CD4-positive, alpha-beta T cell treated with Interleukin-17A for 4 hours (primary cell): ENCODE measurements at places on chromosomes 11 and 22.

DNA sequence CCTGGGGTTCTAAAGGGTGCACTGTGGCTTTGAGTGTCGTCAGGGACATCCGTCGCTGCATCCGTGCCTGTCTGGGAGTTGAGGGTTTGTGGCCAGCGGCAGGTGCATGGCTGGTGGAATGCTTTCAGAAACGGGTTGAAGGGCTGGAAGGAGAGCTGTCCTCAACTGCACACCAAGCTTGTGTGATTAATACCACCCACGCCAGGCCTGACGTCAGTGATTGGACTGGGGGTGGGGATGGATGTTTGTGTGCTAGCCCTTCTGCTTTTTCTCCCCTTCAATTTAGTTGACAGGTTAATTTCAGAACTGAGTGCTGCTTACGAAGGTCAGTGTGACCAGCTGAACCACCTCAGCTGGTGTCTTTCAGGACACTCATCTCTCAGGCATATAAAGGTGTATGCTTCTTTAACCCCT is 3.2 kb upstream of the GAB2 start:
- no peak for DNase-seq

DNA sequence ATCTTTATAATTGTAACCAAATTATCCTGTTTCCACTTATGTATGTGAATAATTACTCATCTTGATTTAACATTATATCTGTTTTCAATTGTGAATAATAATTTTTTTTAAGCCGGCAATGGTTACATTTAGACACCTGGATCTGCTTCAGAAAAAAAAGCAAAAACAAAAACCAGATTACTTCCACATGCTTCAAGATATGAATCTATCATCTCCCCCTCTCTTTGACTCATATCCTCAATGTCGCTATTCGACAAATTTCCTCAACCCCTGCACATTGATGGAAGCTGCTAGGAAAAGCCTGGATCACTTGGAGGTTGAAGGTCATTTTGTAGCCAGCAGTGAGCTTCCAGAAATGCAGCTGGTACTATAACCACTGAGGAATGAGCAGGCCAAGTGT is 42.7 kb downstream of the SLC1A2 start:
- DNase-seq, result no peak

DNA sequence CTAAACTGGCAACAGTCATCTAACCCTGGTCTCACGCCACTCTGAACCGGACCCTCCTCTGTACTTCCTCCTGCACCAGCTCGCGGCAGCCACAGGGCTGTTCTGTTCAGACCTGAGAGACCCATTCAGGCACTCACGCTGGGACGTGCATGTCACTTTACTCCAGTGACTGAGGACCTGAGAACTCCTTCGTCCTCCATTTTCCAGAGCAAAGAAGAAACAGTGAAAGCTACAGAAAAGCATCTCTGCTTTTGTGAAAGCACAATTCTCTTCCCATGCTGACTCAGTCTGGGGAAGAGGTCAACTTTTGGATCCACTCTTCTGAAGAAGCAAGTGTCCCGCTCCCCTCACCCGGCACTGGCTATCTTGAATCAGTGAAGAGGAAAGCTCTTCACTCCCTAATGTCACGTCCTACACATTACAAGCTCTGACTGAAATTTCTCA is 24.5 kb downstream of the PISD start:
- DNase-seq, result no peak

GRCh38 chr22:47551431-47551775 is 789.0 kb downstream of the TBC1D22A start:
- no peak for DNase-seq

DNA sequence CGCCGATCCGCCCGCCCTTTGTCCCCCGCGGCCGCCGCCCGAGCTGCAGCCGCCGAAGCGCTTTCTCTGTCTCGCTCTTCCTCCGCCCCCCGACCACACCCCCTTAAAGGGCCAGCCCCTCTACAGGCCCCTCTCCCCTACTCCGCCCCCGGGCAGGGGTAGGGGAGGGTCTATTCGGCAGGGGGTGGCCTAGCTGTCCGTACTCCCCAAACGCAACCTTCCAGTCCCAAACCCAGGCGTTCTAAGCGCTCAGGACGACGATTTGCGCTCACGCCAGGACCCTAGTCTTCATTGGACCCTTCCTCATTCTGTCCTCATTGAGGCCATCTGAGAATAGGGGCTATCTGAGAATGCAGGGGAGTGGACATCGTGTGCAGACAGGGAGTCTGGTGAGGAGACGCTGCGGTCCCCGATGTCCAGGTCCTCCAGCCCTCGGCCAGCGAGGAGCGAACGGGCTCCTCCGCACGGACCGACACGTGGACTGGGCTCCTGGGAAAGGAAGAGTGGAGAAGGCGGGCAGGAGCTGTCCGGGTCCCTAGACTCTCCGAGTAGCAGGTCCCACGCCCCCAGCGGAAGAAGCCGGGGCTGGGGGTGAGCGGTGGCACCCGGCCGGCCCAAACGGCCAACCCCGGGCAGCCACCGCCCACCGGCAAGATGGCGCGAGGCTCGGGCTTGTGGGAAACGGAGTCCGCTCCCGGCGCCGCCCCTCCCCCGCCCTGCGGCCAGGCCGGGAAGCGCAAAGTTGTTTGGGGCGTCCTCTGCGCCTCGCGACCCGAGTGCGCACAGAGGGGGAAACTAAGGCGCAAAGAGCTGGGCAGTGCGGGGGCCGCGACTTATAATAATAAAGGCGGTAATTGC is at the start of gene PPP1R14B:
PPP1R14B (minus strand) TSS at position 73 of the 858 bp plus-strand sequence. CDS start 270 bp downstream, outside the sequence.
- DNase-seq, result peak; percentile 91

- DNase-seq, result no peak
Measured at GRCh38 chr11:134666273-134667174, 254.5 kb upstream of the B3GAT1 start.

DNA sequence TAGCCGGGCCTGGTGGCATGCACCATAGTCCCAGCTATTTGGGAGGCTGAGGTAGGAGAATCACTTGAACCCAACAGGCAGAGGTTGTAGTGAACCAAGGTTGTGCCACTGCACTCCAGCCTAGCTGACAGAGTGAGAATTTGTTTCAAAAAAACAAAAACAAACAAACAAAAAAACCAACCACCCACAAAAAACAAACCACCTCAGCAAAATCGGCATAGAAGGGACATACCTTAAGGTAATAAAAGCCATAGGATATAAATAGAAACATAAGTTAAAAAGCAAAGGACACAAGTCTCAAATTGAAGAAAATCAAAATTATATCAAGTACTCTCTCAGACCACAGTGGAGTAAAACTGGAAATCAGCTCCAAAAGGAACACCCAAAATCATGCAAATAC is 33.2 kb downstream of the PIWIL3 start:
- DNase-seq, result no peak

DNA sequence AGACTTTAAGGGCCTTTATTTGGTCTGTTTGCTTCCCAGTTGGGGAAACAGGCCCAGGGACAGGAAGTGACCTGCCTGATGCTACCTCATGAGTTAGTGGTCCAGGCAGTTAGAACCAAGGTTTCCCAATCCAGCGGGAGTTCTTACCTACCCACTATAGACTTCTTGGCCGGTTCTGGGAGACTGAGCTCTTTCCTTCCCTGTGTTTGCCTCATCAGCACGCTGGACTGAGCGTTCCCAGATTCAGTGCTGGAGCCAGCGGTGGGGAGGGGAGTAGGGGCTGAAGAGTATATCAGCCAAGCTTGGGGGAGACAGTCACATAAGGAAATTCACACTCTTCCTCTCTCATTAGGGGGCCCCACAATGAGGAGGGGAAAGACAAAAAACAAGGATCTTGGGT is 27.1 kb downstream of the TIMP3 start:
- no peak for DNase-seq

GRCh38 chr11:212150-213100 is 4.9 kb downstream of the RIC8A start:
- DNase-seq, result no peak

DNA sequence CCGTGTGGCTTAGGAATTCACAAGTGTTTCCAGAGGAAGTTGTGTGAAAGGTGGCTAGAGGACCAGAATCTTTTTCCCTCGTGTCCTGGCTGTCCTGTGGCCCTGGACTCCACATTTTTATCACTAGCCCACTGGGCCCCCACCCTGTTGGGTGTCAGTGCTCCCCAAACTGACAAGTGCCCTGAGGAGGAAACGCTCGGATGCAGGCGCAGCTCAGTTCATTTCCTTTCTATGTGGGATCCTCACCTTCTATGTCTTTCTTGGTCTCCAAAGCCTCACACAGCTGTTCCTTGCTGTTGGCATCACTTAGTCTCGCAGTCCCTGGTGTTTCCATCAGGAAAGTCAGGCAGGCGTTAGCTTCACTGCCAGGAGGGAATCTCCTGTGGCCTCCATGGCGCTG is 68.0 kb upstream of the KCNQ1OT1 start:
- no peak for DNase-seq

DNA sequence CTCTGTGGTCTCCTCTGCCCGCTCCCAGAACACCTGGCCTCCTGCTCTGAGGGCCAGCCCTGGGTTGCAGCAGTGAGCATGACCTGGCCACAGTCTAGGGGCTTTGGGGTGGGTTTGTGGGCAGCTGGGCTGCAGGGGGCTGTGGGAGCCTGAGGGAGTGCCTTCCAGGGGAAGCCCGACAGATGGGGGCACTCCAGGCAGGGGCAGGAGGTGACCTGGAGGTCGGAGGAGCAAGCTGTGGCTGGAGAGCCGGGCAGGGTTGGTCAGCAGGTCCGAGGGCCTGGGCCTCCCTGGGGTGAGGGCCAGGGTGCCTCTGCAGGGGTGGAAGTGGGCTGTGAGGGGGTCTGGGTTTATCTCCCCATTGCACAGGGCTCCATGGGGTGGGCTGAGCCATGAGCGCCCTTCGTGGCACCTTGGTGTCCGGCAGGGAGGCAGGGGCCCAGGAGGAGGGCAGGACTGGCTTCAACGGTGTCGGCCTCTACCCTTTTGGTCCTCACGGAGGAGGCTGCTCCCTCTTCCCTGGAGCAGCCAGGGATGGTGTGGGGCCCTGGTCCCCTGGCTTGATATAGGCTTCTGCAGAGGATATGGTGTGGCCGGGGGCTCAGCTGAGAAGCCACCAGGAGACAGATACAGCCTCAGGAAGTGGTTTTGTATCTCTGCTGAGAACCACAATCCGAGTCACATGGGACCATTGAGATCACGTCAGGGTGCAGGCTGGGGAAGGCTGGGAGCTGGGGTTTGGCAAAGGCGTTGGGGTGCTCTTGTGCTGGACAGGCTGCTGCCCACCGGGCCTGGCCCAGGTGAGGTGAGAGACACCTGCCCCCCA is 22.3 kb downstream of the KCNQ1 start:
- peak; percentile 74 for DNase-seq

- no peak for DNase-seq
Measured at GRCh38 chr11:26731084-26731456, 9.2 kb upstream of the SLC5A12 start.

DNA sequence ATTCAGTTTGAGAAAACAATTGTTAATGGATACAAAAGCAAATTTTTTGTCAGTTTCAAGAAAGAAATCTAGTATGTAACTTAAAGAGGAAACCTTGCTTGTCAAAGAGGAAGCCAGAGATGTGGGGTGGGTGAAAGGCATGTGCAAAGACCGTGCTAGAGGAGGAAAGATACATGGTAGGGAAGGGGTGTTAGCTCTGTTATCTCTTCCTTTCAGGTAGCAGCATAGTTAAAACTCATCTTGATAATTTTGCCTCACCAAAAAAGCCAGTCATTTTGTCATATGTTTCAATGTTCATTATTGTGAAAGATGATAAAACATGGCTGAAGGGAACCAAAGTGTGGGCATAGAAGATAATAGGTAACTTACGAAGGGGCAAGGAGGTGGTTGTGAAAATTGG is 2.6 kb upstream of the MS4A2 start:
- no peak for DNase-seq

GRCh38 chr11:118002010-118002540 is 15.9 kb downstream of the IL10RA start:
- DNase-seq, result peak; percentile 63

DNA sequence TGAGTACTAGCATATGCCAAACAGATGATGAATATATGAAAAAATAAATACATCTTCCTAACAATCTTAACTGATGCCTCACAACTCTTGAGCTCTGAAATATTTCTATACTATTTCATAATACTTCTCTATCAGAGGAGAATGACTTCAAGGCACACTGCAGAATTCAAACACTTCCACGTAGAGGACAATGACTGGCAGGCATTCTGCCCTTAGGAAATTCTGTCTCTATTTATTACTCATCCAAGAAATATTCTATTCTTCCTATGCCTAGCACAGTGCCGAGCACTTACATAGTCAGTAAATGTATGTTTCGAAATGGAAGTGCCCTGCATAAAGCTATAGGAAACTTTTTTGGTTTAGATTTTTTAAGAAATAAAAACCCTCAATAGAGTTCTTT is 809.1 kb downstream of the DLG2 start:
- DNase-seq, result no peak

GRCh38 chr11:129414144-129414872 is 38.7 kb downstream of the BARX2 start:
- DNase-seq, result no peak

DNA sequence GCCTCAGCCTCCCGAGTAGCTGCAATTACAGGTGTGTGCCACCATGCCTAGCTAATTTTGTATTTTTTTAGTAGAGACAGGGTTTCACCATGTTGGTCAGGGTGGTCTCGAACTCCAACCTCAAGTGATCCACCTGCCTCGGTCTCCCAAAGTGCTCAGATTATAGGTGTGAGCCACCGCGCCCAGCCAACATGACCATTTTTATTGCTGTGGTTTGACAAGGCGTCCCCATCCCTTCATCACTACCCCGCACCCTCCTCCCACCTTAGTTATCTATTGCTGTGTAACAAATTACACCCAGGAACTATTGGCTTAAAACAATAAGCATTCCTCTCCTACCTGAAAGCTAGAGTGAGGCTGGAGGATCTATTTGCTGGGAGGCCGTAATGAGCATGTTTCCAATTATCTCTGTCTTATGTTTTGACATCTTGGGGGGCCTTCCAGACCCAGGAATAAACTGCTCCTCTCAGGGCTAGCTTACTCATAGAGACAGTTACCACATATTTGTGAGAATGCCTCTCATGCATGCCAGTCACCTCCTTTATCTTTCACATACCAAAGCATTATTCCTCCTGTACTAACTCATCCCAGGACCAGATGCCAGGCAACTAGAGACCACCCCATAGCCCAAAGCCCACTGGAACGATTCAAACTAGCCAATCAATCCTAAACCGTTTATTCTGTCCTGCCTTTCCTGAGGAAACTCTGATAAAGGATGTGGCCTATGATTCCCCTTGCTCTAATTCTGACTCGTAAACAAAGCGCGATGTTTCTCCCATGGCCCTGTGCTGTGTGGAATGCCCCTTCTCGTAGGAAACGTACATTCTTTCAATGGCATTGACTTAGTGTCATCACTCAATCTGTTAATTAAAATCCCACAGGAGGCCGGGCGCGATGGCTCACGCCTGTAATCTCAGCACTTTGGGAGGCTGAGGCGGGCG is 19.4 kb downstream of the SNU13 start:
- DNase-seq, result no peak

GRCh38 chr11:19077965-19078364 is 17.4 kb upstream of the MRGPRX2 start:
- no peak for DNase-seq

GRCh38 chr11:119791701-119792151 is 62.7 kb upstream of the NECTIN1 start:
- no peak for DNase-seq

DNA sequence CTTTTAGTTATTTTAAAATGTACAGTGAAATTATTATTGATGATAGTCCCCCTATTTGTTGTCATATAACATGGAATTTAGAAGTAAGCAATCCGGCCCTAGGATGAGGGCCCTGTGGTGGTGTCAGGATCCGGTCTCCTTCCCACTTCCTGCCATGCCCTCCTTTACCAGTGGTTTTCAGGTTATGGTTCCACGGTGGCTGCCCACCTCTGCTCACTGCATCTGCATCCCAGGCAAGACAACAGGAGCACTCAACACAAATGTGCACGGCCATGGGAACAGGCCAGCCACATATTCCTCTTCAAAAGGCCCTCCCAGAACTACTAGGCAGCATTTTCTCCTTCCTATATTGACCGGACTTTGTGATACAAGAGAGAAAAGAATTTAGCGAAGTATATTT is 1007.2 kb downstream of the TBC1D22A start:
- no peak for DNase-seq
